AG09309 (cell line): ENCODE measurements at places on chromosomes 13 and 19.

DNA sequence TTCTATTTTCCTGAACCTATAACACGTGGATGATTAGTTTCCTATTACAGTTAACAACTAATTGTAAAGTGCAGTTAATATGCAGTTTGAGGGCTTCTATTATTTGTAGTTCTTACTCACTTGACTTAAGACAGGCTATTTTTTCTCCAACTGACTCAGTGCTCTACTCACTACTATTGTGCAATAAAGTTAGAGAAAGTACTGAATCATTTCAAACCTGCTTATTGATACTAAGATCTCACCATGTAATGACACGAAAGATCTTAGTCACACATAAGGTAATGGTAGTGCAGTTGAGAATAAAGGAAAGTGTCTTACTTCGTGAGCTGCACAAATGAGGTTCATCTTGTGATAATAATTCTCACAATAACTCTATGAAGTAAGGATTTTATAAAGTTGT, 22.8 kb upstream of the ITM2B start:
- DNase-seq: peak; percentile 78

GRCh38 chr13:106619688-106620555, 52.0 kb upstream of the ARGLU1 start:
- DNase-seq: peak; percentile 28

DNA sequence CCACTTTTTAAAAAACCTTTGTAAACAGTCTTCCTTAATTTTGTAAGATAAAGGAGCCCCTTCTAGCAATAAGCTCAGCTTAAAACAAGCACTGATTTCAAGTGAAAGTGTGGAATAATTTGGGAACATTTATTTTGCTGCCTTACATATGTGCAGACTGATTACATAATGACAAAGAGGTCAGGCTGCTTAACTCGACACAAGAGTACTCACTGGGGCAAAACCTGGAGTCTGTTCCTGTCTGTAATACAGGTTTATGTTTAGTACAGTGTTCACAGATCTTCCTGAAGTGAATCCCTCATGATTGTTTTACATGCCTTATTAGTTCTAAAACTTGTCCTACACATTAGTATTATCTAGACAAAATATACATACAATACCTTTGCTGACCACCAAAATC, 609.8 kb downstream of the LMO7 start:
- DNase-seq: no peak

GRCh38 chr13:44396701-44397580, 23.3 kb downstream of the SERP2 start:
- DNase-seq: no peak

GRCh38 chr13:69458013-69458412, 649.6 kb upstream of the ATXN8OS start:
- no peak for DNase-seq

DNA sequence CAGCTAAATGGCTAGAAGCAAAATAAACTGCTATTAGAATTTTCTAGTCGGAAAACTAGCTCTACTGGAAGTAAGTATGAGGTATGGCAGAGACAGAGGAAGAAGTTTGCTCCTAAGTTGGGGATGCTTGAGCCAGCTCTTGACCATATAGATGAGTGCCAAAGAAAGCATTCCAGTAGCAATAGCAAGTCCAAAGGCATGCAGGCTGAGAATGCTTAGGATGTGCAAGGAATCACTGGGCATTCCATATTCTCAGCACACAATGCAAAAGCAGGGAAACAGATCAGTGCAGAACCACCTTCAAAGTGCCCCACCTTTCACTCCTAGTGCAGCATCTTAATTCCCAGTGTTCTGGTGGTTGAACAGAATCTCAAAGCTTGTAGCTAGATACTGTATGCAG, 32.9 kb downstream of the SERTM1 start:
- peak; percentile 25 for DNase-seq

- DNase-seq: no peak
Measured at GRCh38 chr13:106331116-106331515, 204.3 kb downstream of the EFNB2 start.

- no peak for DNase-seq
Measured at GRCh38 chr13:26052337-26052736, 521 bp upstream of the SHISA2 start.

DNA sequence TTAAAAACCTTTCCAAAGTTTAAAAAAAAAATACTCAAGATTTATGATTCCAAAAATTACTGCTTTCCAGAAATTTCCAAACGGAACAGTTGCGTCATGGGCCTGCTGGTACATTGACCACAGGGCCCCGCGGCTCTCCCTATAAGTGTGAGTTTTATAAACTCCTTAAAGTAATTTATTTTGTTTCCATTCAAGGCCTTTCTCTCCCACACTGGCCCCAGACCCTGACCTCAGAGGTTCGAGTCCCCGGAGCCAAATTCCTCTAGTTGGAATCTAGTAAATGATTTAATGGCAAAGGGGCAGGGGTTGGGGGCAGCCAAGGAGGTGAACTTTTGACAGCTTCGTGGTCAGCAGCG, 97.5 kb downstream of the INSR start:
- DNase-seq: no peak

GRCh38 chr13:95292622-95293021, 8.6 kb downstream of the ABCC4 start:
- no peak for DNase-seq

DNA sequence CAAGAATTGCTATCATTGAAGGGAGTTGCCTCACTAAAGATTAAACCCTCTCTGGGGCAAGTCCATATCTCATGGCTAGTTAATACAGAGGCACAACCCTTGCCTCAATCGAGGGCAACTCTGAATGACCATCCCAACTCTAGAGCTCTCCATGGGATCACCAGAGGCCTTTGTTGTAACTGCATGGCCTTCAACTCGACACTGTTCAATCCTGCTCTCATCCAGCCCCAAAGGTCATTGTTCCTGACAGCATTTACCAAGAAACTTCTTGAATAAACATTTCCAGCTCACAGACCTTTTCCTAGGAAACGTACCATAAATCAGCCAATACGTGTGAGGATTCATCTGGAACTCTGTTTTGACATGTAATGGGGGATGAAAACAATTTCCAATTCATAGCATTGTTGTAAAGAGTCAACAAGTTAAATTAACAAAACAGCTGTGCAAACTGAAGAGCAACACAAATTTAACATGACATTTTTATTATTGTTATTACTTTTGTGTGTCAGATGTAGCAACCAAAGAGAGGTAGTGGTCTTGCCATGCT, 452.7 kb downstream of the SUCLA2 start:
- no peak for DNase-seq

GRCh38 chr13:113629866-113630265, 28.1 kb downstream of the ATP4B start:
- no peak for DNase-seq

DNA sequence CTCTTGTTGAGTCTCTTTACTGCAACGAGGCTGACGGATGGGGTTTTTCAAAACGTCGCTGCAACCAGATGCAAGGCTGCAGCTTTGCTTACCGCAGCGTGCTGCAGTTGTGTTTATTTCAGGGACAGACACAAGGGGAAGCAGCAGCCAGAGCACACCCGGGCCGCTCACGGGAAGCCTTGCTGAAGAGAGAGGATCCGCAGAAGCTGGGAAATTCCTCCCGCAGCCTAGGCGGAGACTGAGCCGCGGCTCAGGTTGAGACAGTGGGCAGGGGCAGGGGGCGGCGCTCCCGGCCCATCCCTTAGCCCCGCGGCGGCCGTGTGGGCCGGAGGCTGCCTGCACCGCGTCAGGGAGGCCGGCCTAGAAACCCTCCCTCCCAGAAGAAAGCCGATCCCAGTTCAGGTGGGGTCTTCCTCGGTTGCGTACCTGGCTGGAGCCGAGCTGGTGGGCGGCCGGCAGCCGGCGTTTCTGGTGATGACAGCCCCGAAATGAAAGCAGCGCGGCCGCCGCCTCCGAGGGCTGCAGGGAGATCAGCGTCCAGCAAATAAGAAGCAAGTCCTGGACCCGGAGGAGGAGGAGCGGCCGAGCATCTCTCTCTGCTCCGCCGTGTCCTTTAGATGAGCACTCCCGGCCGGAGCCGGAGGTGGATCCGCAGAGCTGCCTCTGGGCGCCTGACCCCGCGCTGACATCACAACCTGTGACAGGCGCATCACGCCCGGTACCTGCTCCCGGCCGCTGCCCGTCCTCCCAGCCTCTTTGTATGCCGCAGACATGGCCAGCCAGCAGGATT, at the start of gene FRY:
TSS of gene FRY (plus strand) at position 750 of the 790 bp plus-strand sequence. CDS start at position 772, 22 bp downstream.
- DNase-seq: no peak

DNA sequence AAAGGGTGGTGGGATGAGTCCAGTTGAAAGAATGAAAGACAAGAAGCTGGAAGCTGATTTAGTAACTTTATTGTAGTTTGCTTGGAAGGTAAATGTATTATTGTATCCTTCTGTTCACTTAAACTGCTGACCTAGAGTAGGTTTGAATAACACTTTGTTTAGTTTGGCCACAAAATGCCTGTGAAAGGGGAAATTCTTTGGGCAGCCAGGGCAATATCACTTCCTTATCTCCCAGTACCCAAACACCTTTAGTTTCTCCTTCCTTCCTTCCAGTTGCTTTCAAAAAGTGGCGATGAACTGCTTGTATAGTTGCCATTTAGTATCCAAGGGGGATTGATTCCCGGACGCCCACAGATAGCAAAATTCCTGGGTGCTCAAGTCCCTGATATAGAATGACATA, 120.1 kb downstream of the PAN3 start:
- no peak for DNase-seq

- DNase-seq: no peak
Measured at GRCh38 chr19:43625918-43626579, 6.6 kb upstream of the ZNF428 start.

GRCh38 chr19:4970558-4971423, 1.9 kb downstream of the KDM4B start:
- no peak for DNase-seq
